Fibroblast of the conjunctiva (primary cell): ENCODE measurements at places on chromosomes 3 and 15.

- no peak for DNase-seq
Measured at GRCh38 chr3:171881251-171881650, 38.1 kb downstream of the TMEM212 start.

- DNase-seq = no peak
Measured at GRCh38 chr3:173699353-173699752, 301.8 kb downstream of the NLGN1 start.

DNA sequence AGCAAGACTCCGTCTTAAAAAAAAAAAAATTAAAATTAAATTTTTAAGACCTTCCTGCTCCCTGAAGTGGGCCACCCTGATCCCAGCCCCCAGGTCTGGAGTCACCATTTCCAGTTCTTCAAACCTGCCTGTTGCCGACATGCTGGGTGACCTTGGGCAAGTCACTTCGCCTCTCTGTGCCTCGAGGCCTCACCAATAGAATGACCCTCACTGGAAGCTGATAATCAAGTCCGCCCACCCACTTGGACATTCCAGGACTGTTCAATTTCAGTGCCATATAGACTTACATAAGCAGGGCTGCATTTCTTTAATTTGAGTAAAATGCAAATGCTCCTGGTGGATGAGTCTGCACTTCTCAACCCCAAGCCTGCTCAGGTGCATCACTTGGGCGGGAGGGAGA lies 39.3 kb upstream of the FURIN start:
- DNase-seq = no peak

DNA sequence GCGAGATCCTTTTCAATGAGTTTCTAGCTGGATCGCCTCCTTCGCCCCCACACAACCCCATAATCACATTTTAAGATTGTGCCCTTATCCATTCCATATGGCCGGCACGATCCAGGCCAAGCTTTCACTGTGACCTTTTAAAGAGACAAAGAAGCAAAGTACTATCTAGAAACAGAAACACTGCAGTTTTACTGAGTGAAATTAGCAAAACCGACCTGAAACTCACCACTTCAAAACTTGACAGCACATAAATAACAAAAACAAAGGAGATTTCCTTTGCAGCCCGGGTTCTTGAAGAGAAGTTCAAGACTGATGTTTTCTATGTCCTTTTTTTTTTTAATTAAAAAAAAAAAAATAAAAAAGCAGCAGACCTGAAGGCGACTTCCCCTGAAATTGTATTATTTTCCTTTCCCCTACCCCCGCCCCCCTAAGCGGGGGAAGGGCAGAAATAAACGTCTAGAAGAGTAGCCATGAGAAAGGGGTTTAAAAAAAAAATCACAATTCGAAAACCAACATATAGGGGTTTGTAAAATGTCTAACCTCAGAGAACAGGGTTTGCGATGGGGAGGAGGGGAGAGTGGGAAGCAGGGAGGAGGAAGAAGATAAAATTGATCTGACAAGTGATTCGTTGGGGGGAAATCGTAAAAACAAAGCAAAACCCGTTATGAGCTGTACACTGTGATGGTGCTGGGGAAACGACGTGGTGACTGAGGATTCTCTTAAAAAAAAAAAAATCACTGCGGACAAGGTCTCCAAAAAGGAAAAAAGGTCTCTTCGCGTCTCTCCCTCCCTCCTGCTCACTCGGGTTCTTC lies 1.5 kb downstream of the SATB1 start:
- DNase-seq = peak; percentile 16

DNA sequence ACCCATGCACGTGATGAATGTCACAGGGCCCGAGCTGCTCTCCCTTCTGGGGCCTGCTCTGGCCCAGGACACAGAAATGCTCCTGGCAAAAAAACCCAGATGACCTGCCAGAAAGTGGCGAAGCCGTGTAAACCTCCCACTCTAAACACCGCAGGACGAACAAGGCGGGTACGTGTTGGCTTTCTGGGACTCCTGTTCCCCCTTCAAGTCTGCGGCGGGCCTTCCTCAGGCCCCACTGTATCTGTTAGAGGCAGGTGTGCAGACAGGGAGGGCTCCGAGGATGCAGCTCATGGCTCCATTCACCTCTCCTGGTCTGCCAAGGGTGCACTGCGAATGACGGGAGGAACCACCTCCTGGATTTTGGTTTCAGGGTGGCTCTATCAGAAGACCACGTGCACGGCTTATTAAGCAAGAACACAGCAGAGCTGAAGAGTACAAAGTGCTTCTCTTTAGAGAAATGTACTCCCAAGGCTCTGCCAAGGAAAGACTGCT lies 173.8 kb downstream of the ADAMTS17 start:
- no peak for DNase-seq

GRCh38 chr15:88375234-88375927 lies 91.8 kb downstream of the MRPL46 start:
- DNase-seq = peak; percentile 32
